EL (cell line): ENCODE measurements at places on chromosomes 4 and X.

- no peak for DNase-seq
Measured at GRCh38 chrX:149881081-149881711, at the start of gene MAGEA8. Gene MAGEA8 (plus strand): TSS chrX:149881183. CDS start chrX:149884273, 3,090 bp downstream.

- DNase-seq: peak; percentile 51
Measured at GRCh38 chr4:41575207-41575606, 37.2 kb downstream of the LIMCH1 start.

- DNase-seq: no peak
Measured at GRCh38 chrX:71057848-71058530, 10.1 kb downstream of the SNX12 start.

DNA sequence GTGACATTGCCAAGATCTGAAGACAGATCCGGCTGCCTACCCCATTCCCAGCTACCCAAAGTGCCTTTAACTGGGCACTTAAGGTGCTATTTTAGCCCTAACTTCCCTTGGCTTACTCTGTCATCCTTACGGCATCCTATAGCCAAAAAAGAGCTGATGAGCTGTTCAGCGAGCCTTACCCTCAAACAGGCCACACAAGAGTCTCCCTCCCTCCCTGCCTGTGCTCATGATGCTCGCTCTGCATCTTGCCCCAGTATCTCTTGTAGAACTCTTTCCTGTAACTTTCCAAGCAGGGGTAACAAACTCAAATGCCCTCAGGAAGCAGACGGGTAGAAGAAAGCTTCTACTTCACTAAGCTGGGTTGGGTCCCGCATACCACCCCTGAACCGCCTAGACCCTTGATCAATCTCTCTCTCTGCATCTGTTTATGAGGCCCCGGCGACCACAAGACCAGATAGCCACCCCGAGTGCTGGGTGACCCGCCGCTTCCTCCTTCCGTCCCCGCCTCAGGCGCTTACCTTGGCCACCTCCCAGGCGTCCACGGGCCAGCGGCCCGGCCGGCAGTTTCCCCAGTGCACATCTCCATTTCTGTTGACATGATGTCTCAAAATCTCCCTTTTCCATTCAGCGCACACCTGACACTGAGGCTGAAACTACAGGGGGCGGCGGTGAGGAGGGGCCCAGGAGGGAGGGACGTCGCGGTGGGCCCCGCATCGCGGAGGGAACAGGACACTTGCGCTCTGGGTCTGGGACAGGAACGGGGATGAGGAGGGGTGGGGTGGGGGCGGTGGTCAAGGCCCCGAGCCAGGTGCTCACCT lies 663 bp downstream of the CXorf38 start:
- peak; percentile 33 for DNase-seq

DNA sequence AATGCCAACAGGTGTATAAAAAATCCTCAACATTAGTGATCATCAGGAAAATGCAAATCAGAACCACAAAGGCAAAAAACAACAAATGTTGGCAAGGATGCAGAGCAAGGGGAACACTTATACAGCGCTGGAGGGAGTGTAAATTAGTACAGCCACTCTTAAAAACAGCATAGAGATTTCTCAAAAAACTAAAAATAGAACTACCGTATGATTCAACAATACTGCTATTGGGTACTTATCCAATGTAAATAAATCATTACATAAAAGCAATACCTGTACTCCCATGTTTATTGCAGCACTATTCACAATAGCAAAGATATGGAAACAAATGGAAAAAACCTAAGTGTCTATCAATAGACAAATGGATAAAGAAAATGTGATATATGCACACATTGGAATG lies 171.3 kb downstream of the SLC7A11 start:
- no peak for DNase-seq

DNA sequence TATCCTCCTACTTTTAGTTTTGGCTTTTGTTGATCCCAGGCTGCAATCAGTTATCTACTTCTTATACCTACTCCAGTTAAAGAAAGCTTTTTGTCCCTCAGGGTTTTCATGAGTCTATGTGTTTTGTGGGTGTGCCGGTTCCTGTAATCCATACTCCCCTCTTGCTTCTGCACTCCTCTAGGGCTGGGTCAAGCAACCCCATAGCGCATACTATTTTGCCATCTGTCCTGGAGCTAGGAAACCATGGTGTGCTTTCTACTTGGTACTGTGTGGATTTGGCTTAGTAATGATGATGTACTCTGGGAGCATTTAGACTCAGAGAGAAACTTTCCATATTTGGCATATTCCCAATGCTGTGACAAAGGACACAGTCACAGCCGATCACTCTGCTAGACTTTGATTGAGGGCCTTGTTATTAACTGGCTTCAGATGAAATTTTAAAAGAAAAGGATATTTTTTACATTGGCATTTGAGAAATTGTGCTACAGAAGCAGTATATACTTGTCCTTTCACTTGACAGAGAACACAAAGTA lies 86.1 kb upstream of the GRXCR1 start:
- DNase-seq: no peak

- DNase-seq: peak; percentile 65
Measured at GRCh38 chrX:153494541-153495361, at the start of gene BGN. Gene BGN (plus strand): TSS chrX:153494980. CDS start chrX:153504632, 9,652 bp downstream.

GRCh38 chrX:15946783-15947580 lies 92.4 kb upstream of the AP1S2 start:
- DNase-seq: peak; percentile 90

DNA sequence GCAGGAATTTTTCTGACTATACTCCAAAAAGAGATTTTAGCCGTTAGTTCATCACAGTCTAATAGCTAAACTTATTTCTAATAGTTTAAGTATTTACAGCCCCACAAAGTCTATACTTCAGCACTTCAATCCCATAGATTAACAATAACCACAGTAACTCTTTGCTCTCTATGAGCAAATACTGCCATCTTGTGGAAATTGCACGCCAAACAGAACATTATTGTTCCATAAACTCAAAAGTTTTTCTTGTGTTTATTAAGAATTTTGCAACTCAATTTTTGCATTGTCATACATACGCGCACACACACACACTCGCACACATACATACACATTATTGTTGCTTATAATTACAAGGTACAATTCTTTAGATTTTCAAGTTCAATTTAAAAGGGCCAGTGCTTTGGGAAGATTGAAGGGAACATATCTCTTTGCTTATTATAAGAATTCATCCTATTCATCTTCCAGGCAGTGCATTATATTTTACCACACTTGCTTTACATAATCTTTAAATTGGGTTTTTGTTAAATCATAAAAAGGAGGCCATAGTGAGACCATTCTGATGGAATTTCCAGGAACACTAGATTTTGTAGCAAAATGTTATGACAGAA lies 63.8 kb upstream of the ATOH1 start:
- peak; percentile 14 for DNase-seq

DNA sequence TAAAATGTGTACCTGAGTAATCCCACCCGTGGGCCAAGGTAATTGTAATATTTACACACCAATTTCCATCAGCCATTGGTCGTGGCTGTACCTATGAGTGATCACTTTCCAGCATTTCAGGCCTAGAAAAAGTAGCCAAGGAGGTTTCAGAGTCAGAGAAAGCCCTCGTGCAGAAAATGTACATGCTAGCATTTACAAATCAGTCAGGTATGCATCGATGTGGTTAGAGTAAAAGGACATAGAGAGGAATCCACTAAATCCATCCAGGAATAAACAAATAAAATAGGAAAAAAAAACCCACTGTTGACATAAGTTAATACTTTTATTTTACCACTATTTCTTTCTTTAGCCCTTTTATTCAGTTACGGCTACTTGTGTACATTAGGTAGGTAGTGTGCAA lies 256.8 kb downstream of the TRIML1 start:
- DNase-seq: no peak

- DNase-seq: no peak
Measured at GRCh38 chrX:46967547-46967946, 55.3 kb downstream of the JADE3 start.
